ENCODE measurements at places on chromosomes 5 and 9.

DNA sequence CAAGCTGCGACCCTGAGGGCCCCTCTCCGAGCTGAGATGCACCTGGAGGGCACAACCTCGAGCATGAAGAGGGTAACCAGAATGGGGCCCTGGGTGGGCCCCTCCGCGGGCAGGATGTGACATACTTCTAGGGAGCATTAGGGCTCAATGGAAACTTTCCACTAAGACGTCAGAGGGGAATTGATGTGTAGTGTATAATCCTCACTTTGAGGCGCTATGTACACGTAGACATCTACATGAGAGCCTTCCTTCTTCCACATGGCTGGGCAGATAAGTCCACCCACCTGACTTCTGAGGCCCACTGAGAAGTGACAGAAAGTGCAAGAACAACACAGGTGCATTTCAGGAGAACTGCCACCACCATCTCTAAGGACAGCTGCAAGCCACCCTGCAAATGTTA, 61.0 kb downstream of the DAP start:
- no peak for DNase-seq

GRCh38 chr5:103434057-103434456, 128.5 kb downstream of the NUDT12 start:
- no peak for DNase-seq

- DNase-seq: no peak
Observed at GRCh38 chr5:103801681-103802080, 239.1 kb upstream of the NUDT12 start.

GRCh38 chr9:18976221-18976708, 56.7 kb downstream of the SAXO1 start:
- DNase-seq: no peak

DNA sequence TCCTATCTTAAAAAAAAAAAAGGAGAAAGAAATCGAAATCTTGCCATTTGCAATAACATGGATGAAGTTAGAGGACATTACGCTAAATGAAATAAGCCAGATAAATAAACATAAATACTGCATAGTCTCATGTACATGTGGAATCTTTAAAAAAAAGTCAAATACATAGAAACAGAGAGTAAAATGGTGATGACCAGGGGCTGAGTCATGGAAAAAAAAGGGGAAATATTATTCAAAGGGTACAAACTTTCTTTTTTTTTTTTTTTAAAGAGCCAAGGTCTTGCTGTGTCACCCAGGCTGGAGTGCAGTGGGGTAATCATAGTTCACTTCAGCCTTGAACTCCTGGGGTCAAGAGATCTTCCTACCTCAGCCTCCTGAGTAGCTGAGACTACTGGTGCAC, 310.1 kb downstream of the ZNF608 start:
- no peak for DNase-seq

- DNase-seq: no peak
Observed at GRCh38 chr9:30075451-30076199, 2308.8 kb upstream of the ACO1 start.

DNA sequence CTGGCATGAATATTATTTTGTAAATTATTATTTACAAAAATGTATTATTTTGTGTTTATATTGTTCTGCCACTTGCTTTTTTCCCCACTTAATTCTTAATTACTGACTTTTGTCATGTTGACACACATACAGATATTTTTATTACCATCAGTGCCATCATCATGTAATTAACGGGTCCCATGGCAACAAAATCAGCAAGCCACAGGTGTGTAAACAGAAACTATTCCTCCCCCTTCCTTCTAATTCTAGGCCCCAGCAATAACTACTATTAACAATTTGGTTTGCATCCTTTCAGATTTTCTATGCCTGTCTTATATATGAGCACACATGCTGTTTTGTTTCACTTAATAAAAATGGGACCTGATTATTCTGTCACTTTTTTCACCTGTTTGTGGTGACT, 29.3 kb downstream of the CYFIP2 start:
- no peak for DNase-seq

- no peak for DNase-seq
Observed at GRCh38 chr5:35172533-35172932, 57.8 kb downstream of the PRLR start.

DNA sequence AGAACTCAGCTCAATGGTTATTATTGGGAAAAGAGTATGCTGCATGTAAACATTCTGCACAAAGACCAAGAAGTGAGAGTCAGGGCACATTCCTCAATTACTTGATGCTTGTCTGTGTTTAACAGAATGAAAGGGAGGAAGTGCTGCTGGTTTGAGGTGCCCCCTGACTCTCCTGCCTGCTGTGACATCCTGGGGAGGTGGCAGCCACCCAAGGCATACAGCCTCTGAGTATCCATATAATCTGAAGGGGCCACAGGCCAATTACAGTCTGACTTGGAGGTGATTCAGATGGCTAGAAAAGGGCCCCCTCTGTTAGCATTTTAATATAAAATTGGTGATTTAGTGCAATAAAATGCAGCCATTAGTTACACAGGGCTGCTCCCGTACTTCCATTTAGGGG, 313.8 kb downstream of the ASTN2 start:
- DNase-seq: no peak

GRCh38 chr9:31302620-31303418, 1081.6 kb upstream of the ACO1 start:
- DNase-seq: no peak

DNA sequence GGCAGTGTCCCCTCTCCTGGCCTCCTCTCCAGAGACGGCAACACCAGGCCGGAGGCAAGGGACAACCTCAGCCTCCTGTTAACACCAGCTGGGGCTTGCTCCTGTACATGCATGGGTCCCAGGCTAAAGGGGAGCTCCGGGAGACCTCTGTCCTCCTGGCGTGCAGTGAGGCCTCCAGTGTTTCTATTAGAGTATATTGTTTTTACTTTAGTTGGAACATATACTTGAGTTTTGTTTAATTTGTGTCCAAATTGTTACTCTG, 12.0 kb upstream of the IRX2 start:
- DNase-seq: no peak

DNA sequence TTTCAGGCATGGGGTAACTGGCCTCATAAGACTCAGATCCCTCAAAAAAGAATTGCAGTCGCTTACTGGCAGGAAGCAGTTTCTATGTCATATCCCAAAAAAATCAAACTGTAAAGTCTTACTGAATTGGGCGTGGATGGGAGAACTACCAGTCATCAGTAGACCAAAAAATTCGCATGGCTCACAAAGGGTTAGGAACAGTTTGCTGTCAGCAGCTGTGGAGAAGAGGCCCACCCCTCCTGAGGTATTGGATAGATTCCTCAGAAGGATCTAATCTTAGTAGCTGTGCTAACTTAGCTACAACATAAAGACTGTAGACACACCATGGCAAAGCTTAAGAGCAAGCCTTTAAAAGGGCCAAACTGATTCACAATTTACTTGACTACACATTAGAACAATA, 478.3 kb upstream of the FTMT start:
- no peak for DNase-seq

DNA sequence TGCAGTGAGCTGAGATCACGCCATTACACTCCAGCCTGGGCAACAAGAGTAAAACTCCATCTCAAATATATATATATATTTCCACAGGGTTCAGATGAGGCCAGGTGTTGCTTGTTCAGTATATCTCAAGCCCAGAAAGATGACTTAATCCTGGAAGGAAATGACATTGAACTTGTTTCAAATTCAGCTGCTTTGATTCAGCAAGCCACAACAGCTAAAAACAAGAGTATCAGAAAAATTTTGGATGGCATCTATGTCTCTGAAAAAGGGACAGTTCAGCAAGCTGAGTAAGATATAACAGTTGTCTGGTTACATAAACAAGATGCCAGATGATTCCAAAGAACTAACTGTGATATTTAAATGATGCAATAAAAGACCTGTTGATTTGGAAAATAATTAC, 352.0 kb downstream of the KCTD16 start:
- DNase-seq: no peak

DNA sequence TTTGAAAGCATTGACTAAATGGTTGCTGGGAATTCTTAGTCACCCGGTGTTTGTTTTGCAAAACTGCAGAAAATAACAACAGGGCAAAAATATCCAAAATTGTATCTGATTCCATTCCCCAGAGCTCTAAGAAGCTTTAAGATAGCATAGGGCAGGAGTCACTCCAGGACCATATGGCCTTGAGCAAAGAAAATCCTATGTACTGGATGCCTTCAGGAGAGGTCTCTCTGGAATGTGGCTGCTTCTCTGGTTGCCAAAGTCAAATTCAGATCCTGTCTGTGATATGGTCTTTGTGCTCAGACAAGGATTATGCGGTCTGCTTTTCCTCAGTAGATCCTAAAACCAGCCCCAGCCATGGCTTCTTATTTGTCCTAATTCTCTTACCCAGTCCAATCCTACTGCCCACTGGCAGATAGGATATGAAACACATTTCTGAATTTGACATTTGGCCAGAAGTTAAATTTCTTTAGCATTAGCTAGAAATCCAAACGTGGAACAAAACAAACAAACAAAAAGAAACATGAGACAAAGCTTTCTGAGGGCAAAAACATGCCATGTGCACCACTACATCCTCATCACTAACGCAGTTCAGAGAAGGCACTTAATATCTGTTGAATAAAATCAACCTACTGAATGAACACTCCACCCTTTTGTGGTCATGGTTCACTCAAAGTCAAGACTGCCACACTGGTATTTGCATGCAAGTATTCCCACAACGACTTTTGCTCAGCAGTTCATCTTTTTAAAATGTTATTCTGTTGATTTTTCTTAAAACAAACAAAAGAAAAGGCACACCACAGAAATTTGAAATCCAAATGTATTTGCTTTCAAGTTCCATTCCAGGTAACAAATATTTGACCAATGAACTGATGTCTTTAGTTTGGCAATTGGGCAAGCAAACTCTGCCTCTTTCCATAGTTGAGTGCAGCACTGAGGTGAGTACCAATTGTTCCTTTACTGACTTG, 165.7 kb downstream of the TRPM6 start:
- DNase-seq: no peak

- DNase-seq: no peak
Observed at GRCh38 chr9:134173127-134174072, 9.0 kb upstream of the RNU6ATAC start.

- no peak for DNase-seq
Observed at GRCh38 chr5:81950996-81951395, 20.8 kb upstream of the ATG10 start.

DNA sequence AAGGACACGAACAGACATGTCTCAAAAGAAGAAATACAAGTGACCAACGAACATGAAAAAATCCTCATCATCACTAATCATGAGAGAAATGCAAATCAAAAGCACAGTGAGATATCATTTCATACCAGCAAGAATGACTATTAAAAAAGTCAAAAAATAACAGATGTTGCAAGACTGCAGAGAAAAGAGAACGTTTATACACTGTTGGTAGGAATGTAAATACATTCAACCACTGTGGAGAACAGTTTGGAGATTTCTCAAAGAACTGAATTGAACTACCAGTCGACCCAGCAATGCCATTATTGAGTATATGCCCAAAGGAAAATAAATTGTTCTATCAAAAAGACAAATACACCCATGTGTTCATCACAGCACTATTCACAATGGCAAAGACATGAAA, 45.7 kb downstream of the FXN start:
- no peak for DNase-seq

DNA sequence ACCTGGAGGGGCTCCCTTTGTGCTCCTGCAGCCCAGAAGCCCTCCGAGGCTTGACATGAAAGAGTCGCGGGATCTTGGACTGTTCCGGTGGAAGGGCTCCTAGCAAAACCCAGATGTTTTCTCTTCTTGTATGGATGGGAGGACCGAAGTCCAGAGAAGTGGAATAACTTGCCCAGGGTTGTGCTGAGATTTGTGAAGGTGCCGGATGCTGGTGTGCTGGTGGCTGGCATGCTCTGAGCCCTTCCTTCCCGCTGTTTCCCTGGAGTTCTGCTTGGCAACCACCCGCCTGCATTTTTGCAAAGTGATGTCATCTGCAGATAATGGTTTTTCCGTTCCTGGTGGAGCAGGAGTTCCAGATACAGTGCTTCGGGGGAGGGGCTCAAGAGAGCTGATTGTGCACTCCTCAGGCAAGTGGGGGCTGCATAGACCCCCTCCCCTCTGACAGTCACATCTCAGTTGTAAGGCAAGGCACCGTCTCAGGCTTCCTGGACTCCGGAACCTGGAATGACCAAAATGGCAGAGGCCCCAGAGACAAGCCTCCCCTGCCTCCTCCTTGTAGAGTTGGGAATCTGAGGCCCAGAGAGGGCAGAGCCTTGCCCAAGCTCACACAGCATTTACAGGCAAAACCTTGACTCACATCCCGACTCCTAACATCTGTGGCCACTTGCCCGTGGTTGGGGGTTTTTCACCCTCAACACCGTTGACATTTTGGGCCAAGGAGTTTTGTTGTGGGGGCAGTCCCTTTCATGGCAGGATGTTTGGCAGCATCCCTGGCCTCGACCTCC, 157.0 kb downstream of the RGS3 start:
- peak; percentile 29 for DNase-seq

DNA sequence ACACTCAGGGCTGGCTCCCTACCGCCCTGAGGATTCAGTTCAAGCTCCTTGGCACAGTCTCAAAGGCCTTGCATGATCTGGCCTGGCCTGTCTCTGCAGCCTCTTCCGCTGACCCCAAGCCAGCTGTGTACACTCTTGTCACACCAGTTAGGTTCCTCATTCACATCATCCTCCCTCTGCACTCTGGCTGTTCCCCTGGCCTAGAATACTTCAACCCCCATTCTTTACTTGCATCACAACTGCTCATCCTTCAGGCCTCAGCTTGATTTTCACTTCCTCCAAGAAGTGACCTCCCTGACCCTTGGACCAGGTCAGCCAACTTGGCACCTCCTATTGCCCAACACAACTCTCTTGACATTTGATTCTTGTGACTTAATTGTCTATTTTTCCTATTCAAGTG, 18.9 kb upstream of the PFDN1 start:
- DNase-seq: no peak

- no peak for DNase-seq
Observed at GRCh38 chr9:108325406-108325805, 530.4 kb downstream of the ACTL7B start.

DNA sequence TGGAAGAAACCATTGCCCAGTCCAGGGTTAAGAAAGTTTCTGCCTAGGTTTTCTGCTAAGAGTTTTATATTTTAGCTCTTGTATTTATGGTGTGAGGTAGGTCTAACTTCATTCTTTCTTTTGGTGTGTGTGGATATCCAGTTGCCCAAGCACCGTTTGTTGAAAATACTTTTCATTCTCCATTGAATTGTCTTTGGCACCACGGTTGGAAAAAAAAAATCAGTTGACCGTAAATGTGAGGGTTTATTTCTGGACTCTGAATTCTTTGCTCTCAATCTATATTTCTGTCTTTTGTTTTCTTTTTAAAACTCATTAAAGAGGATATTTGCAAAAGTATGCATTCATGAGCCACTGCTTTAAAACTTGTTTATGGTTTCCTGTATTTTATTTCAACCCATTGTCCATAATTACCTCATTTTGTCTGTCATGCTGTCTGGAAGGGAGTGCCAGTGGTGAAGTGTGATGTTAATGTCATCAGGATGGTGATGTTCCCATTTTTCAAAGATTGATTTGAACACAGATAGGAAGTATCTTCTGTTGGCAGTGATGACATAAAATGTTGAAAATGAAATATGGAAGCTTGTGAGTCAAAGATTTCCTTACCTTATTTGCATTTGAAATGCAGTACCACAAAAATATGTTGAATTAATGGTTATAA, 33.9 kb downstream of the HABP4 start:
- no peak for DNase-seq

GRCh38 chr5:14063691-14064090, 79.5 kb upstream of the TRIO start:
- no peak for DNase-seq
